ENCODE measurements at places on chromosomes 7 and 10. TPM values are rescaled to one million over a fixed set of nuclear protein-coding genes. Genes with fewer than 3 reads are reported as not detected.

CD36 gene
- 42.8 TPM for total RNA-seq

OLAH gene
- total RNA-seq: 0.09 TPM

CALY gene
- total RNA-seq: not detected

- no peak for DNase-seq
Measured at GRCh38 chr7:41582116-41582515, 120.8 kb downstream of the INHBA start.

DNA sequence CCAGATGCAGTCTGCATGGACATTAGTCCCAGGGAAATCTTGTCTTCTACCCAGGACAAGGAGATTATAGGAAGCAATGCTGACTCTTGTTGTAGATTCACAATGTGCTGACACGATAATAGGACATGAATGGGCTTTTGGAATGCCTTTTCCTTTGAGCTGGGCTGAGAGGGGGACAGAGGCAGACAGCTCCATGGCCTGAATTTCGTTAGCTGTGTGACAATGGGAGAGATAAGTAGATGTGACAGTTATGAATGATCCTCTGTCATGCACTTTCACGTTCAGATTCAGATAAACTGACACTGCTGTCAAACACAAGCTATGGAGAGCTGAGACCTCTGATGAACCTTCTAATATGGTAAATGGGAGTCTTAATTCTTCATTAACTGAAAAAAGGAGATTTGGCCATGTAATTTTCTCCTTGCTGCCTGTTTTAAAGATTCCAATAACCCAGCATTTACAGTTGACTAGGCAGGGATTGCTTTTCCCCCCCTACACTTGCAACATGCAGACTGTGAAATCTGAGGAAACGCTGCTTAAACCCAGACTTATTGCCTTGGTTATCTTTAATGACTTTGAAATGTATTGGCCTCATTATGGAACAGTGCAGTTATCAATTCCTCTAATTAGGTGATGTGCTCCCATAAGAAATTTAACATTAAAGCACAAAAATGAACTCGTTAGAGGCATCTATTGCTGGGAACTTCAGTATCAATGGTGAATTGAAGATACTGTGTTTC lies 669.3 kb downstream of the AUTS2 start:
- no peak for DNase-seq

- no peak for DNase-seq
Measured at GRCh38 chr7:134780166-134780828, 863 bp downstream of the CALD1 start.

DNA sequence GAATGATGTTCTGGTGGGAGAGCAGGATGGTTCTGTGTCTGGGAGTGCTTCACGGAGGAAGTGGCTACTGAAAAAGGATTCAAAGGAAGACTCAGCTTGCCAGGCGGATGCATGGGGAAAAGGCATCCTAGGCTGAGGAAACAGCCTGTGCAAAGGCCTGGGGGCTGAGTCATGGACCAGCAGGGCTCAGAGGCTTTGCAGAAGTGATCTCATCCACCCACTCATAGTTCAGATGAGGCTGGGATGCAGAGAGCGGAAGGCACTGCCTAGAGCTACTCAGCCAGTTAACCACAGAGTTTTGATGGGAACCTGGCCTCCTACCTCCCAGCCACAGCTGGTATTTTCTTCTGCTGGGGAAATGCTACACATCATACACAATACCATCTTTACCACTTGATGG lies 15.8 kb upstream of the ADAMTS14 start:
- DNase-seq: peak; percentile 76

GRCh38 chr7:99562832-99563231 lies 4.4 kb downstream of the ZNF655 start:
- no peak for DNase-seq

DNA sequence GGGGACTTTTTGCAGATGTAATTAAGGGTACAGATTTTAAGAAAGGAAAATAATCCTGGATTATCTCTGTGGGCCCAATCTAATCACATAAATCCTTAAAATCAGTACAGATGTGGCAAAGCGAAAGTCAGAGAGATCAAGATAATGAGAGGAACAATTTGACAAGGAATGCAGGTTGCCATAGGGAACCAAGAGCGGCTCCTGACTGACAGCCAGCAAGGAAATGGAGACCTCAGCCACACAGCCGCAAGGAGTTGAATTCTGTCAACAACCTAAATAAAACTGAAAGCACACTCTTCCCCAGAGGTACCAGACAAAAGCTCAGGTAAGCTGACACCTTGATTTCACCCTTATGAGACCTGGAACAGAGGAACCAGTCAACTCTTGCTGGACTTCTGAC lies 3.4 kb upstream of the PNPLA8 start:
- no peak for DNase-seq

- no peak for DNase-seq
Measured at GRCh38 chr7:28036696-28037095, 143.9 kb downstream of the JAZF1 start.

Data from thymus (tissue), 14 donors.